ENCODE measurements at places on chromosomes 6 and 20. TPM values are rescaled to one million over a fixed set of nuclear protein-coding genes. Genes with fewer than 3 reads are reported as not detected.

The SEC23B gene
- 51.2 TPM for total RNA-seq

The GPLD1 gene
- total RNA-seq: 3.6 TPM

The KCNG1 gene
- total RNA-seq: not detected

GRCh38 chr6:39908838-39909583 is 25.3 kb downstream of the MOCS1 start:
- peaks cover 74% of the 10 kb centered on the region for H3K36me3 ChIP-seq
- H3K27me3 ChIP-seq: no peaks in the 10 kb centered on the region
- DNase-seq: no peak
- H3K27ac ChIP-seq: no peak overlapping the region

GRCh38 chr20:2172305-2173175 is 70.9 kb downstream of the STK35 start:
- no peak overlapping the region for H3K27ac ChIP-seq
- H3K4me1 ChIP-seq: no peaks in the 10 kb centered on the region
- H3K27me3 ChIP-seq: peaks cover 20% of the 10 kb centered on the region

The CDH22 gene
- 0.35 TPM for total RNA-seq

The CPXM1 gene
- 10.2 TPM for total RNA-seq

DNA sequence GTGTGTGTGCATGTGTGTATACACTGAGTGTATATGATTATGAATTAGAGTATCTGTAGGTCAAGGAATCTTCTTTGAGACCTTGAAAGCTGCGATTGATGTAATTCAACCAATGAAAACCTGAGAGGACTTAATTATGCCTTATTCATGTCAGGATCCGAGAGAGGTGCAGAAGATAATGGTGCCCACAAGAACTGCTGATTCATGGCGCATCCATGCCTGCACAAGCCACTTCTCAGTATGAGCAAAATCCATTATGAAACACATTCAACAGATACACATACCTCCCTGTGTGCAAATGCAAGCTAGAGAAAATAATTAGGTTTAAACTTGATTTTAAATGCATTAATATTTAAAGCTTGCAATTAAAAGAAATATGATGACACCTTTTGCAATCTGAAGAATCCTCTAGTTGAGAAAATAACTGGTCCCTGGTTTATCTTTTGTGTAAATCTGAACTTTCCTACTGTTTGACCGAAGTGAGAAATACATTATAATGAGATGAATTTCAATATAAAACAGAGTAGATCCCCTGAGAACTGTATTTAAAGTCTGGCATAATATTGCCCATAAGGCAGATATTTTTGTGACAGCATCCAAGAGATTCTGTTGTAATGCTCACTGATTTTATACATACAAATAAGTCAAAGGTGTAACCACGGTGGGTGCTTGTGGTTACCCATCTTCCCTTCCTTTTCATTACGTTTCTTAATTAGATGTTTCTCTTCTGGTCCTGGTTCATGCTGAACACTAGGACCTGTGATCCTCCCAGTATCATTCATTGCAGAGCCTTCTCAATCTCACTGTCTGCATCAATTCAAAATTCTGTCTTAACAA is 45.6 kb downstream of the LY86 start:
- DNase-seq: no peak
- H3K36me3 ChIP-seq: no peaks in the 10 kb centered on the region
- no peak overlapping the region for H3K4me3 ChIP-seq
- H3K27ac ChIP-seq: no peak overlapping the region

The SLC22A1 gene
- total RNA-seq: 2.6 TPM

DNA sequence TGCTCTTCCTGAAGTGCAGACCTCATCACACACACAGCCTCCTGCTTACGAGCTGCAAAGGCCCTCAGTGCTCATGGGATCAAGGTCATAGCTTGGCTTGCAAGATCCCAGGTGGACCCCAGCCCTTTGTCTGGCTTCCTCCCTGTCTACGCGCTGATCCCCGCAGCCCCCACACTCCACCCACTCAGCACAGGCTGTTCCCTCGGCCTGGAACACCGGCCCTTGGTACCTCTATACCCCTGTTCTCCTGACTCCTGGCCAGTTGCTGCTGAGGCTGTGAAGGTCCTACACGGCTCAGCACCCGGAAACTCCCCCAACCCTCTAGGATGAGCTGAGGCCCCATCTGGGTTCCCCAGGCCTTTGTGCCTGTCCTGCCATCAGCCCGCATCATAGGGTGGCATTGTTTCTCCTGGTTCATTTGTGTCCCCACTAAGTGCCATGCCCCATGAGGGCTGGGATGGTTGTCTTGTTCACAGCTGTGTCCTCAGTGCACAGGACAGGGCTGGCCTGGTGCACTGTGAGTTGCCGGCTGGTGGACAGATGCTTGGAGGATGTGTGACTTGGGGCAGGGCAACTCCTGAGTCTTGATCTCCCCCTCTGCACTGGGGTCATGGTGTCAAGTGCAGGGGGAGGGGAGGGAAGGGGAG is 57.0 kb downstream of the ADNP start:
- H3K36me3 ChIP-seq: no peaks in the 10 kb centered on the region
- H3K4me1 ChIP-seq: no peaks in the 10 kb centered on the region
- H3K27me3 ChIP-seq: no peaks in the 10 kb centered on the region

- no peaks in the 10 kb centered on the region for H3K36me3 ChIP-seq
- peak; percentile 85 for DNase-seq
- no peaks in the 10 kb centered on the region for H3K27me3 ChIP-seq
- H3K4me1 ChIP-seq: peaks cover 54% of the 10 kb centered on the region
- peak overlapping the region; percentile 85 for H3K27ac ChIP-seq
Measured at GRCh38 chr6:6696867-6697531, 108.5 kb downstream of the LY86 start.

DNA sequence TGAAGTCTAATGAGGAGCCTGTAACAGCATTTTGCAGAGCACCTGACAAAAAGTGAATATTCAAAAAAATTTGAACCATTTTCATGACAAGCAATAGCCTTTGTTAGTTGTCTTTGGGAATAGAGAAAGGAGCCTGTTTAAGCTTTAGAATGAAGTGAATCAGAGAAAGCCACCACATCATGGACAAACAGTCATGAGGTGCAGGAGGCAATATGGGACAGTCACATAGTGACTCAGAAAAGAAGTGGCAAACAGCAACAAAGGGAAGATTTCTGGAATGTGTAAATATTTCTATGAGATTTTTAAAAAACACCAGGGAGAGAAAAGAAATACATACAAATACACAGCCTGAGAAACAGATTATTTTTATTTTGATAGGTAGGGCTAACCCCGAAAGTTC is 6.6 kb downstream of the KLHL31 start:
- DNase-seq: no peak
- H3K4me3 ChIP-seq: no peak overlapping the region
- no peak overlapping the region for H3K27ac ChIP-seq

The AIF1 gene
- total RNA-seq: 109 TPM

DNA sequence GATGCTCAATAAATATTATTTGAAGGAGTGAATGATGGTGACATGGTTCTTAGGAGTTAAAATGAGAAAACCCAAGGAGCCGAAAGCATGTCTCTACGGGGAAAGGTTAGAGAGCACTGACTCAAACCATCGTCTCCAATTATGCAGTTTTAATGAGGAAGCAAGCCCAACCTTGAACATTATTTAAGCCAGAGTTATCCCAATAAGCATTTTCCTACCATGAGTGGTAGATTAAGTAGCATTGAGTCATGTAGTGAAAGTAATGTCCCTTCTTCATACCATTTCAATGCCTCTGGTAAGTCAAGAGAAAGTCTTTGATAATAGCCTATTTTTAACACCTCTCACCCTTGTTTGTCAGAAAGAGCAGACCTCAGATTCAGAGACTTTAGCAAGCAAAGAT is 13.5 kb downstream of the TSHZ2 start:
- no peaks in the 10 kb centered on the region for H3K4me1 ChIP-seq
- no peak overlapping the region for H3K4me3 ChIP-seq
- H3K36me3 ChIP-seq: no peaks in the 10 kb centered on the region
- DNase-seq: no peak
- peaks cover 5% of the 10 kb centered on the region for H3K27me3 ChIP-seq

The VSX1 gene
- total RNA-seq: not detected

- no peaks in the 10 kb centered on the region for H3K27me3 ChIP-seq
- no peaks in the 10 kb centered on the region for H3K36me3 ChIP-seq
- H3K4me3 ChIP-seq: no peak overlapping the region
Measured at GRCh38 chr6:15213838-15214400, 31.9 kb upstream of the JARID2 start.

- H3K27me3 ChIP-seq: no peaks in the 10 kb centered on the region
- peaks cover 47% of the 10 kb centered on the region for H3K4me1 ChIP-seq
- no peak overlapping the region for H3K4me3 ChIP-seq
Measured at GRCh38 chr6:137240168-137240567, 21.0 kb upstream of the IFNGR1 start.

The PPDPF gene
- total RNA-seq: 305 TPM

The FAM209B gene
- total RNA-seq: 0.59 TPM

DNA sequence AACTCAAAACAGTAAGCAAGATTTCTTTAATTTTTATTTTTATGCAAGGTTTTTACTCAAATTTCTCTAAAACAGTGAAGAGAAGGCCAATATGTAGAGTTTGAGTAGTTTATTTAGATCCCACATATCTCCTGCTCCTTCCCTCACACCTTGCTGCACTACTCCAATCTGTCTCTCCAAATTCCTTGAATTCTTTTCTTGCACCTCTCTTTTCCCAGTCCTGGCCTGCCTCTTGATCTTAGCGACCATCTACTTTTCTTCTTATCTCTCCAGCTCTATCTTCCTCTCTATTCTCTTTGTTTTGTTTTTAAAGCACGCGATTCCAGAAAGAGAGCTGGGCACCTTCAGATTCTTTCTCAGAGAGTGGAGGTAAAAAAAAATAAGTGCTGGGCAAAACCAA is 86.7 kb upstream of the KCNQ5 start:
- H3K4me1 ChIP-seq: no peaks in the 10 kb centered on the region
- no peak overlapping the region for H3K4me3 ChIP-seq
- no peaks in the 10 kb centered on the region for H3K27me3 ChIP-seq
- no peak overlapping the region for H3K27ac ChIP-seq
- no peak for DNase-seq

DNA sequence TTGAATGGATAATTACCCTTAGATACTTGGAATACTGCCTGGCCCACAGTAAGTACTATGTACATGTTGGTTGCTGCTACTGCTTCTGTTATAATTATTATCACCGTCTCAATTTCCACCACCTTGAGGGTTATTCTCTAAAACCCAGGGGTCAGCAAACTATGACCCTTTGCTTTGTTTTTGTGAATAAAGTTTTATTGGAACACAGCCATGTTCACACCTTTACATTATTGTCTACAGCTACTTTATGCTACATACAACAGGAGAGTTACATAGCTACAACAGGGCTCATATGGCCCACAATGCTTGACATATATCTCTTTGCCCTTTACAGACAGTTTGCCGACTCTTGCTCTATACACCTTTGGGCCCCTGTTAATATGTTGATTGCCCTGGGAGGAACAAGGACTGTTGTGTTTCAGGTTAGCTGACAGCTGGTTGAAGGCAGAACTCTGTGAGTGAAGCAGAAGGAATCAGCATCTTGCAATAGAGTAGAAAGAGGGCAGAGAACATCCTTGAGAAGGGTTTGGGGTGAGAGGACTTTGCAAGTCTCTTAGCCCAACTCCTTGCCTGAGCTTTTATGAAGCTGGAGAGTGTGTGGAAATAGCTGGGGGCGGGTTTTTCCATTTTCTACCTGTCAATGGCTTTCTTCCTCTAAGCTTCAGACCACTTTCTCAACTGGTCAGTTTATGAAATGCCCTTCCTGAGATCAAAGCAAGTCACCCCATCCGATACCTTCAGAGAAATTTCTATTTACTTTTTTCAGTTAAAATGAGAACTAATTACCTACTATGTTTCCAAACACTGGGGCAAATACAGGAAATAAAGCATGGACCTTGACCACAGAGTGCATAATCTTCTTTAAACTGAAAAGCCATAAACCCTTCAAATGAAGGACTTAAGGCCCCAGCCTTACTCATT is 3.5 kb upstream of the MEP1A start:
- DNase-seq: no peak
- H3K4me3 ChIP-seq: no peak overlapping the region
- no peaks in the 10 kb centered on the region for H3K27me3 ChIP-seq
- H3K27ac ChIP-seq: no peak overlapping the region
- no peaks in the 10 kb centered on the region for H3K36me3 ChIP-seq

DNA sequence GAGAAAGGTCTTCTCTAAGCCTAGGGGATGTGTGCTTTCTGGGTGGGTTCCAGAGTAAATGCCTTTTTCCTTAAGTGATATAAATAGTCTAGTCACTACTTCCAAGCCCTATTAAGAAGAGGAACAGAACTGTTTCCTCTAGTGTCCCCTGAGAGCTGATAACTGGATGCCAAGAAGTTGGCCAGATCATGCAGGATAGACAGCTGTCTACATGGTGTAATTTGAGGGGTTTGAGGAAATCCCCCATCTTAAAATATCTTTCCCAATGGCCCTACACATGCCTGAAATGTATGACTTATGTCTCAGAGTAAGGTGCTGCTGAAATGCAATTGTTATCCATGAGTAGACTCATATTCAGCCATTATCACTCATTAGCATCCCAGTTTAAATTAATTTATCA is 20.2 kb upstream of the PIM1 start:
- DNase-seq: no peak
- H3K4me1 ChIP-seq: no peaks in the 10 kb centered on the region
- H3K27ac ChIP-seq: no peak overlapping the region
- H3K4me3 ChIP-seq: no peak overlapping the region
- H3K36me3 ChIP-seq: no peaks in the 10 kb centered on the region
- H3K27me3 ChIP-seq: no peaks in the 10 kb centered on the region

GRCh38 chr6:36938536-36938935 is 16.0 kb upstream of the PI16 start:
- DNase-seq: no peak
- H3K36me3 ChIP-seq: no peaks in the 10 kb centered on the region
- H3K27me3 ChIP-seq: no peaks in the 10 kb centered on the region
- H3K4me1 ChIP-seq: no peaks in the 10 kb centered on the region

GRCh38 chr6:8195714-8196102 is 93.4 kb upstream of the EEF1E1 start:
- DNase-seq: no peak
- H3K36me3 ChIP-seq: no peaks in the 10 kb centered on the region
- no peak overlapping the region for H3K27ac ChIP-seq
- H3K27me3 ChIP-seq: no peaks in the 10 kb centered on the region
- H3K4me3 ChIP-seq: no peak overlapping the region

GRCh38 chr6:37005827-37006567 is 542 bp downstream of the FGD2 start:
- no peak for DNase-seq
- H3K27me3 ChIP-seq: no peaks in the 10 kb centered on the region
- peaks cover 8% of the 10 kb centered on the region for H3K36me3 ChIP-seq
- peak overlapping the region; percentile 62 for H3K27ac ChIP-seq

The ERVFRD-1 gene
- total RNA-seq: 0.65 TPM

The FAXC gene
- 4.3 TPM for total RNA-seq

Measured in lower lobe of right lung (tissue), 2 donors.